ENCODE measurements at places on chromosomes 4 and X. TPM values are rescaled to one million over a fixed set of nuclear protein-coding genes. Genes with fewer than 3 reads are reported as not detected.

- DNase-seq, result no peak
These were observed 136.6 kb upstream of the SPRY1 start for GRCh38 chr4:123259676-123260646.

DNA sequence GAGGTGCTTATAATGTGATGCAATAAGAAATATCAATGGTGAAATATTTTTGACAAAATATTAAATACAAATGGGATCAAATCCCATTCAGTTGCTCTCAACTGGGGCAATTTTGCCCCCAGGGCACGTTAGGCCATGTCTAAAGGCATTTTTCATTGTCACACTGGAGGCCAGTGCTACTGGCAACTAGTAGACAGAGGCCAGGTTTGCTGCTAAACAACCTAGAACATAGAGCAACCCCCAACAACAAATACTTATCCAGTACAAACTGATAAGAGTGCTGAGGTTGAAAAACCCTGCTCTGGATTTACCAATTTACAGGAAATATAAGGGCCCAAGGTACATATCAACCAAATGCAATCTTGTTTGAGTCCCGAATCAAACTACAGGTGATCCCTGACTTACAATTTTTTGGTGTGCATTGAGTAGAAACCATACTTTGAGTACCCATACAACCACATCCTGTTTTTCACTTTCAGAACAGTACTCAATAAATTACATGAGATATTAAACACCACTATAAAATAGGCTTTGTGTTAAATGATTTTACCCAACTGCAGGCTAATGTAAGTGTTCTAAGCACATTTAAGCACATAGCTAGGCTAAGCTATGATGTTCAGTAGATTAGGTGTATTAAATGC lies 237.5 kb downstream of the HNRNPD start:
- DNase-seq, result no peak

GRCh38 chrX:117002981-117003380 lies 540.2 kb upstream of the CT83 start:
- no peak for DNase-seq

DNA sequence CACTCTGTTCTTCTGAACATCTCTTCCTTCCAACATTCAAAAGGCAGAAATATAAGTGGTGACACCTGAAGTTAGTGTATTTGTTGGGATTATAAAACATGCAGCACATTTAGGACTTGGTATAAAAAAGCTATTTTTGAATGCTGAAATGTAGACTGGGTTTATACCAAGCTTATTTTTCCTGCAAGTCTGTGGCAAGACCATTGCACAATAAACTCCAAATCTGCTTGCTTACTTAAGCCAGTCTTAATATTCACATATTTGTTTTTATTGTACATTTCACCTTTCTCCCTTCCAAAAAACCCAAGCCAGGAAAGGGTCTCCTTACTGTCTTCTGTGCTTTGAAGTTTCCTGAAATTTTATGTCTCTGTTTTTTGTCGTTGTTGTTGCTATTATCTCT lies 63.7 kb downstream of the FHIP1A start:
- DNase-seq, result no peak

GRCh38 chrX:48761674-48762471 lies at the start of gene GLOD5:
Gene GLOD5 (plus strand): TSS chrX:48761747. CDS start chrX:48761791, 44 bp downstream.
- peak; percentile 22 for DNase-seq

- no peak for DNase-seq
These were observed 355.9 kb upstream of the EDA2R start for GRCh38 chrX:66994729-66995128.

DNA sequence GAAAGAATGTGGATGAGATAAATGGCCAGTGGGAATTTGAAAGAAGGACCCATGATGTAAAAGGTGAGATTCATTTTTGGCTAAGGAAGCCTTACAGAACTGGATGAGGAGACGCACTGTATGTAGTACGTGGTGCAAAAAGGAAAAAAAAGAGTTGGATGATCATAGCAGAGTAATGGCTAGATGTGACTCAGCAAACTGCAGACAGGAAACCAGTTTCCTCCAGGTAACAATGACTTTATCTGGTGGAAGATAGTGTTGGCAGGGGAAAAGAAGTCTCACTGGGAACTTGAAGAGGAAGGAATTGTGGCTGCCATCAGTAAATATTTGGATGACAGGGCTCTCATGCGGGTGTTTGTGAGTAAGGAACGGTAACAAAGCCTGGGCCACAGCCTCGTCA lies 243.2 kb downstream of the CPE start:
- DNase-seq, result no peak

GRCh38 chr4:34880246-34880645 lies 1364.1 kb downstream of the ARAP2 start:
- DNase-seq, result no peak

The RPS6KA6 gene
- 1.5 TPM for total RNA-seq

The TSC22D3 gene
- 79.1 TPM for total RNA-seq

The MAGEB1 gene
- total RNA-seq, result not detected

The PAGE2B gene
- total RNA-seq, result 0.74 TPM
